ENCODE measurements at places on chromosomes 7 and 10.

GRCh38 chr10:95604630-95605029, 43.5 kb upstream of the SORBS1 start:
- DNase-seq, result no peak

DNA sequence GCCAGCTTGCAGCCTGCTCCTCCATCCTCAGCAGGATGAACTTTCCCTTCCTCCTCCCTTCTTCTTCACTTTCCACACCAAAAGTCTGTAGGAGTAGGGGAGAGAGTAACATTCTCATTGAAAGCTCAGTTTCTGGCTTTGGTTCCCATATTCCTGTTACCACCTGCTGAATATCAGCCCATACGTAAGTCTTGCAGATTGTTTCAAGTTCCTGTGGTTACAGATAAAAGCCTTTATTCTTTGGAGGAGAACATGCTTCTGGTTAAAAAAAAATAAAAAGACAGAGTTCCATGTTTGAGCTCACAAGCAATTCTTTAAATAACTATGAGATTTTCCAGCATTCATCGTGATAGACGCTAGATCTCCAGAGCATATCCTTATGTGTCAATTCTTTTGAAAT, 637.3 kb downstream of the SUGCT start:
- no peak for DNase-seq

GRCh38 chr10:46518028-46518725, 38.3 kb downstream of the GPRIN2 start:
- DNase-seq, result no peak

GRCh38 chr10:14478604-14479003, 147.9 kb upstream of the FRMD4A start:
- no peak for DNase-seq

DNA sequence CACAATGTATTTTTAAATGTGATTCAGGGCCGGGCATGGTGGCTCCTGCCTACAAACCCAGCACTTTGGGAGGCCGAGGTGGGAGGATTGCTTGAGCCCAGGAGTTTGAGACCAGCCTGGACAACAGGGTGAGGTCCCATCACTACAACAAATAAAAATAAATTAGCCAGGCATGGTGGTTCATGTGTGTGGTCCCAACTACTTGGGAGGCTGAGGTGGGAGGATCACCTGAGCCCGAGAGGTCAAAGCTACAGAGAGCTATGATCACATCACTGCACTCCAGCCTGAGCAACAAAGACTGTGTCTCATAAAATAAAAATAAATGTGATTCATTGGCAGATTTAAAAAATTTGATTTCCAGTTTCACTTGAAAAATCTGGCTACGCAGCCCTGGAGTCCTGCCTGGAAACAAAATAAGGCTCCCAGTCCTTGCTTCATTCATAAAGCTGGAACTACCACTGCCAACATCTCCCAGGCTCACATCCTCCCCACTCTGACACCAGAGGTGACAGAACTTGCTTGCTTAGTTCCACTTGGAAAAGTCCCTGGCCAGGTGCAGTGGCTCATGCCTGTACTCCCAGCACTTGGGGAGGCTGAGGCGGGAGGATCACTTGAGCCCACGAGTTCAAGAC, 27.9 kb upstream of the SLC35G1 start:
- DNase-seq, result no peak

- DNase-seq, result no peak
Observed at GRCh38 chr7:30331338-30331737, 46.9 kb downstream of the ZNRF2 start.

- no peak for DNase-seq
Observed at GRCh38 chr7:151769188-151769821, 107.6 kb downstream of the PRKAG2 start.

- DNase-seq, result no peak
Observed at GRCh38 chr7:139708541-139708940, 69.3 kb downstream of the HIPK2 start.

GRCh38 chr10:60144099-60144498, 237.7 kb upstream of the CCDC6 start:
- no peak for DNase-seq

GRCh38 chr7:123562121-123562520, 4.5 kb upstream of the NDUFA5 start:
- no peak for DNase-seq

- DNase-seq, result no peak
Observed at GRCh38 chr7:4682621-4683042, 537 bp downstream of the FOXK1 start.

DNA sequence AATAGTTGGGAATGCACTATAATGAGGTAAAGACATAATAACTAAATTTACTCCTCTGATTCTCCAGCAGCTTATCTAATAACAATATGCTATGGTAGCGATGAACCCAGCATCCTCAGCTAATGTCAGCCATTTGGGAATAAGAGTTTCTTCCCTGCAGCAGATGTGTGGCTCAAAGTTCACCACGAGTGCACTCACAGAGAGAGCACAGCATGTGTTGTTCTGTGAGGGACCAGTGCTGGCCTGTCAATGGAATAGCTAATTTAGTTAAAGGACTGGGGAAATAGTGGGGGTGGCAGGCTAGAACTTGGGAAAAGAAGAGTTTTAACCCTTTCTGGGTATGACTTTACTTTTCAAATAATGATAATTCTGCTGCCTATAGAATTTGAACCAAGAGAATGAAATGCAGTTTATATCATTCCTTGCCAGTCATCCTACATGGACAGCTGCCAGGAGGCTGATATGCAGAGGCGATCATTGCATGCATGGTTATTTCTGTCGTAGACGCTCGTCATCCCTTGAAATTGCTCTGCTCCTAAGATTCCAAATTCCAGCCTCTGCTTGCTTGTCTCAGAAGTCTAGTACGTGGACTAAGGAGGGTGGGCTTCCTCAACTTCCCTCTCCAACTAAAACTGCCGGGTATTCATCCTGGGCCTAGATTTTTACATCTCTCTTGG, 355.6 kb downstream of the RNLS start:
- DNase-seq, result no peak

GRCh38 chr7:97246317-97246716, 128.8 kb downstream of the SDHAF3 start:
- DNase-seq, result no peak

- no peak for DNase-seq
Observed at GRCh38 chr7:158289231-158289630, 298.4 kb downstream of the PTPRN2 start.

DNA sequence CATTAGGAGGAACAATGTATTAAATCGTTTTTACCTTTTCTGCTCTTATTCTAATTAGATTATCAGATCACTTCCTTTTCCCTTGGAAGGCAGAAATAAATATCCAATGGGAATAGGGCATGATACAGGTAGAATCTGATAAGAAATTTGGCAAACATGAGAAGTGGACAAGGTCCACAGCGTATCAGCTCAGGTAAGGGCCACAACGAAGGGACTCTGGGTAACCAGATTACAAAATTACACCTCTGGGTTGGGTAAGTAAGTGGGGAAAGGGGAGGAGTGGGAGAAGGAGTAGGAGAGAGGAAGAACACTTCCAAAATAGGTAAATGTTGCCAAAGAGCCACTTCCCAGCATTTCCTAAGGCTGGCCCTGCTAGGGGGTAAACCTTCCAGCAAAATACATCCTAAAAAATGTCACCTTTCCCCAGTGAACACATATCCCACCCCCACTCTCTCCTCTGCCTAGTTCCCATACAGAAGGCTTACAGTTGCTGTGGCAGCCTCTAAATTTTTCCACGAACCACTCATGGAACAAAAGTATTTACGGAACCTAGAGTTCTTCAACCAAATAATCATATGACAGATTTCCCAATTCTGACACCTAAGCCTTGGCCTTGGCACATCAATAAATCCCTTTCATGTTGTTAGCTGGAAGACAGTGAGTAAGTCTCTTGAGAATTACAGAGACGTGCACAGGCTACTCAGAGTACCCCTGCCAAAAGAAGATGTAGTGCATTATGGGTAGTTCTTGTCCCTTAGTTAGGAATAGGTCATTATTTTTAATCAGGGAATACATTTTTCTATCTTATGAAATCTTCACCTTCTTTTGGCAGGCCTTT, 51.5 kb upstream of the DLX6 start:
- DNase-seq, result no peak

GRCh38 chr10:116756277-116756676, 13.9 kb upstream of the HSPA12A start:
- no peak for DNase-seq

DNA sequence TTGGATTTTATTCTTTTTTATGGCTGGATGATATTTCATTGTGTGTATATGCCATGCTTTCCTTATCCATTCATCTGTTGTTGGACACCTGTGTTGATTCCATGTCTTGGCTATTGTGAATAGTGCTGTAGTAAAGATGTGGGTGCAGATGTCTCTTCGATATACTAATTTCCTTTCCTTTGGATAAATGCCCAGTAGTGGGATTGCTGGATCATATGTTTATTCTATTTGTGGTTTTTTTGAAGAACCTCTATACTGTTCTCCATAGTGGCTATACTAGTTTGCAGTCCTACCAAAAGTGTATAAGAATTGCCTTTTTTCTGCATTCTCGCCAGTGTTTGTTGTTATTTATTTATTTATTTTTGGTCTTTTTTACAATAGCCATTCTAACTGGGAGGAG, 159.8 kb downstream of the WNT2 start:
- DNase-seq, result no peak

DNA sequence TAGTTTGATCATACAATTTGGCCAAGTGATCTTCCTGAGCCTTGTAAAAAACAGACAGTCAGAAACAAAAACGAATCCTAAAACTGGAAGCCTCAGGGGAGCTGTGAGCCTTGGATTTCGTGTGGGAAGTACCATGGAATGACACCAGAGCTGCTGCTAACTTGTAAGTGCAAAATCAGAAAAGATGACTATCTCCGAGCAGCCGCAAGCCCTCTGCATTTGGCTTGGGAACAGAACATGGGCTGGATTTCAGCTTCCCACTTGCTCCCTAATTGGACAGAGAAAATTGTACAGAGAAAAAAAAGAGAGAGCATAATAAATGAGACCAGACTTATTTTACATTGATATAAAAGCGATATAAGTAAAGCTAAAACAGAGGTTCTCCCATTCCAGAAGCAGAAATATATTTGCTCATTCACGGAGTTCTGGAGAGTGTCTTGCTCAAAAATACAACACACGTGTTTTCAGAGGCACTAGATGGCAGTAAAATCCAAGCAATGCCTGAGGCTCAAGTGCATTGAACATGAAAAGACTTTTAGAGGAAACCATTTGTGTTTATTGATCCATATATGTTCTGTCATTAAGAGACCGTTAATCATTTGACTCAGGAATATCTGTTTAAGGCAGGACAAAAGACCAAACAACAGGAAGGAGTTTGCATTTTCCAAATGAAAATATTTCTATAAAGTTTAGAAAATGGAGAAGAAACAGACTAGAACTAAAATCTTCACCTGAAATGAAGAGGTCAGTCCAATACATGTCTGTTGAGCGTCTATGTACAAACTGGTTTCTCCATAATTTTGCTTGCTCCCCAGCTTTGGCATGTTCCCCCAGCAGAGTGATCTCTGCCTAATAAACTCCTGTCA, 78.3 kb upstream of the SLC26A5 start:
- no peak for DNase-seq

DNA sequence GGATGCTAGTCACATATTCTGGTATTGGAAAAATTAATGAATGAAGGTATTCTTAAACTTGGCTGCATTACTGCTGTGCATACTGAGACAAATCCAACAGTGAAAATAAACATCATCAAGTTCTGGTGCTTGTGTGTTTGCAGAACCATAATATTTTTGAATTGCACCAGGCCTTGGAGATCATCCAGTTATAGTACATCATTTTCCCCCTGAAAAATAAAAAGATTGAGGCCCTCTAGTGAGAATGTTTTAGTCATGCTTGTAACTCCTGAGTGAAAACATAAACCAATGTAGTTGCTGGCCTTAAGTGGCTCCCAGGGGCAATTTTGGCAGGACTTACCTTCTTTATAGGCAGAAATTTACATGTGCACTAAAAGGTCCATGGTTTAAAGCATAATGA, 218.8 kb upstream of the TMEM229A start:
- DNase-seq, result no peak

GRCh38 chr10:132173185-132173584, 13.6 kb upstream of the DPYSL4 start:
- no peak for DNase-seq

GRCh38 chr7:80729591-80730320, 91.3 kb downstream of the CD36 start:
- no peak for DNase-seq

- DNase-seq, result no peak
Observed at GRCh38 chr7:99898836-99899235, 20.5 kb downstream of the TRIM4 start.

- DNase-seq, result no peak
Observed at GRCh38 chr7:137080516-137081203, 212.2 kb downstream of the CHRM2 start.

GRCh38 chr10:79070081-79070605, 1.4 kb downstream of the ZMIZ1 start:
- DNase-seq, result no peak

- no peak for DNase-seq
Observed at GRCh38 chr7:65832281-65832680, 40.6 kb upstream of the VKORC1L1 start.

DNA sequence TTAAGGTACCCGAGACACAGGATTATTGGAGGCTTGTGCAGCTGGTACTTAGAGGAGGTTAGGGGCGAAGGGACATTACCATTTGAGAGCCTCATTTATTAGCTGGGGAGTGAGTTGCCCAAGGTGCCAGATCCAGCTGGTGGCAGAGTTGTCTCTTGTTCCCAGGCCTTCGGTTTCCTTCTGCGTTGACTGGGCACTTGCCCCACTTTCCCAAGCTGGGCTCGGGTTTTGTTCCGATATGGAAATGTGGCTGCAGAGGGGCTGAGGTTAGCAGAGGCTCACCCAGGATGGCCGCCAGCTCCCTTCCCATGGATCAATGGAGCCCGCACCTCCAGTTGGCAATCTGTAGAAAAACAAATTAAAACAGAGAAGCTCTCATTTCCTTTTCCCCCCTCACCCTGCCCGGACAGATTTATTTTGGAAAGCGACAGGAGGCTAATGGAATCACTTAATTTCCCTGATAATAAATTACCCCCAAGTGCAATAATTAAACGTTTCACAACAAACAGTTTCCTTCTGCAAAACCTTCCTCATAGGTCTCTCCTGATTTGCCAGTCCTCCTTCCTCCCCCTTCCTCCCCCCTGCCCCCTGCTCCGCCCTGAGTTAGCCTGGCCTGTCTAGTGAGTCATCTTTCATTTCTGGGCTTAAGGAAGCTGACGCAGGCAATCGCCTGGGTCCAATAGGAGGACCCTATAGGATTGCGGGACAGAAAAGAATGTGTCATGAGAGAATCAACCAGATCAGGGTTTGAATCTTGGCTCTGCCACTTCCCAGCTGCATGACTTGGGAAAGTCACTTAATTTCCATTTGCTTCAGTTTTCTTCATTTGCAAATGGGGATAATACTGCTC, 51.7 kb downstream of the ADRA2A start:
- no peak for DNase-seq

DNA sequence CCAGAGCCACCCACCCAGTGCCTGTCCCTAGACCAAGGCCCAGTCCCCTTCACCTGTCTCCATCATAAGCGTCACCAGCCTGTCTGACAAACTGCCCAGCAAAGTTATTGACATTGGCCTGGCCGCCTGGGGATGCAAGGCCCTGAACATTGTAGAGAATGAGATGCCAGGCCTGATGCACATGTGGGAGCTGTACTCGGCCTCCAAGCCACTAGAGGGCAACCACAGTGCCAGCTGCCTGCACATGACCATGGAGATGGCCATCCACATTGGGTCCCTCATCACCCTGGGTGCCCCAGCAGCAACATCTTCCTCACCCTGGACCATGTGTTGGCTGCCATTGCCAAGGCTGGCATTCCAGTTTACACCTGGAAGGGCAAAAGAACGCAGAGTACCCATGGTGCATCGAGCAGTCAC, 63.7 kb upstream of the ANTXRL start:
- DNase-seq, result no peak

- DNase-seq, result no peak
Observed at GRCh38 chr7:109003742-109004141, 434.1 kb downstream of the DNAJB9 start.
